Renal cortical epithelial cell (primary cell): ENCODE measurements at places on chromosomes 1 and 21. TPM values are rescaled to one million over a fixed set of nuclear protein-coding genes. Genes with fewer than 3 reads are reported as not detected.

MFSD2A gene
- total RNA-seq, result 6.7 and 9.7 TPM in 2 replicates

- DNase-seq, result no peak
These were observed 53.2 kb downstream of the SAMSN1 start for GRCh38 chr21:14492931-14493330.

- peak; percentile 66 for DNase-seq
These were observed 3.0 kb downstream of the TRIM46 start for GRCh38 chr1:155176544-155177071.

DNA sequence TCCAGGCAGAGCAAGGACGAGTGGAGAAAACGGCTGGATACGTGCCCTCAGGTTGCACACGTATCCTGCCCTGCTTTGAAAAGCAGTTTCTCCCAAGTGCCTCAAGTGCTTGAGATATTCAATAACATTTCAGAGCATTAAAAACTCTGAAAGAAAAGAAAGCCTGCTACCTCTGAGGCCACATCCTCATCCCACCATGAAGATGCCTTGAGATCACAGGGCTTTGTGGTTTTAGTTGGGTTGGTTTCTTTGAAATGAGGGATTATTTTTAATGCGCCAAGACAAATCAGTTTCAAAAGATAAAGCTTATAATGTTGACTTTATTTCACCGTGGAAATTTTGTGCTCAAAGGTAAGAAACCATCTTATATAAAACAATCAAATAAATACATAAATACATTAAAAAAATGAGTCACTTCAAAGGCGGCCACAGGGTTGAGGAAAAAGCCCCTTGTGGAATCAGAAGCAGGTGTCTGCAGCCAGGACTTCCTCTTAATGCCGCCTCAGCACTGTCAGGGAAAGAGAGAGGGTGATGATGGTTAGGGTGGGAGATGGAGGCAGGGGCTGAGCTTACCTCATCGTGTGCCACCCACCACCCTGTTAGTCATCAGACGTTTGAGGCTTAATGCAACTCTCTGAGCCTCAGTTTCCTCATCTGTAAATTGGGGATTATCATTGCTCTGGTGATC, 1.4 kb downstream of the NPPB start:
- DNase-seq, result no peak

- DNase-seq, result no peak
These were observed 60.2 kb downstream of the KAZN start for GRCh38 chr1:14658642-14659041.

GNG12 gene
- total RNA-seq, result 207 and 230 TPM in 2 replicates

- DNase-seq, result no peak
These were observed 153.0 kb downstream of the KCTD3 start for GRCh38 chr1:215720126-215720525.

YBX1 gene
- total RNA-seq, result 792 and 815 TPM in 2 replicates

- no peak for DNase-seq
These were observed 4.1 kb upstream of the GRIK1 start for GRCh38 chr21:29943885-29944284.

DNA sequence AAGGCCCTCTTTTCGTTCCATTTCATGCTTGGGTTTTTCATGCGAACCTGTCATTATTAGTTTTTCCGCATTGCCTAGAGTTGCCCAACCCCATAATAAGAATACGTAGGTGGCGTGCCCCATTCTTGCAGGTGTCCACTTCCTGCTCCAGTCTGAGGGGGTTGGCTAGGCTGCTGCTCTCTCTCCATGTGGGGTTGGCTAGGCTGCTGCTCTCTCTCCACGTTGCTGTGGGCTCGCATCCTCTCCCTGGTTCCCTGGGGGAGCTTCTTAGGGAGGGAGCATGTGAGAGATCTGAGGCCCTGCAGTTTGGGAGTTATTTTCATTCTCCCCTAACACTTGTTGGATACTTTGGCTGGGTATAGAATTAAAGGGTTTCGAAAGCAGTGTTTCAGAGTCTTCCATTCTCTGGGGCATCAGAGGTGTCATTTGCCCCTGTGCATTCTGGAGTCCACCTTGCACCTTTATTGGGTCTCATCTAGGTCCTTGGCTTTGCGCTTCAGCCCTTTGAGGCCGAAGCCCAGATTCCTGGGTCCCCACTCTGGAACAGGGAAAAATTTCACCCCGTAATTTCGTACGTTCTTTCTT, 8.6 kb downstream of the C1orf35 start:
- no peak for DNase-seq

CCDC24 gene
- 6.3 and 6.5 TPM in 2 replicates for total RNA-seq

GRCh38 chr1:84677415-84678099, 12.7 kb downstream of the SSX2IP start:
- no peak for DNase-seq

NIPAL3 gene
- 60.4 and 95.8 TPM in 2 replicates for total RNA-seq

DNA sequence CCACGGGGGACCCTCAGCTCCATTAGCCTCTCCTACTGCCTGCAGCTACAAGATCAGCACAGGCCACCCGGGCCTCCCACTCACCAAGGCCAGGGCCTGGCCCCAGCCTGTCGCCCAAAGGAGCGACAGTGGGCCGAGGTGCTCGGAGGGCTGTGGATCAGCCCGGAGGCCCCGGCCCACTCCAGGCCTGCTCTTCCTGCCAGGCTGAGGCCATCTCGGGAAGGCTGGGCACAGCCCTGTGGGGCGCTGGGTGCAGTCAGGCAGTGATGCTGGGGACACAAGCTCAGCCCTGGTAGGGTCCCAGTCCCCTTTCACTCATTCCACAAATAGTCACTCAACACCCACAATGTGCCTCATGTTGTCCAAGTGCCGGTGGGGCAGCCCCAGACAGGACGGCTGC, 58.8 kb downstream of the CASZ1 start:
- no peak for DNase-seq

PFKL gene
- 173 and 250 TPM in 2 replicates for total RNA-seq

KRTAP13-2 gene
- not detected in 2 replicates for total RNA-seq
